ENCODE measurements at places on chromosomes 12 and 14.
A peak's percentile ranks its signal among the peaks of the same experiment; 100 is the strongest.

GRCh38 chr12:18387706-18388105, 126.4 kb downstream of the PIK3C2G start:
- DNase-seq, result no peak

- no peak for DNase-seq
Observed at GRCh38 chr14:38512236-38512635, 256.3 kb upstream of the CLEC14A start.

- no peak for DNase-seq
Observed at GRCh38 chr12:114371733-114372132, 34.2 kb downstream of the TBX5 start.

DNA sequence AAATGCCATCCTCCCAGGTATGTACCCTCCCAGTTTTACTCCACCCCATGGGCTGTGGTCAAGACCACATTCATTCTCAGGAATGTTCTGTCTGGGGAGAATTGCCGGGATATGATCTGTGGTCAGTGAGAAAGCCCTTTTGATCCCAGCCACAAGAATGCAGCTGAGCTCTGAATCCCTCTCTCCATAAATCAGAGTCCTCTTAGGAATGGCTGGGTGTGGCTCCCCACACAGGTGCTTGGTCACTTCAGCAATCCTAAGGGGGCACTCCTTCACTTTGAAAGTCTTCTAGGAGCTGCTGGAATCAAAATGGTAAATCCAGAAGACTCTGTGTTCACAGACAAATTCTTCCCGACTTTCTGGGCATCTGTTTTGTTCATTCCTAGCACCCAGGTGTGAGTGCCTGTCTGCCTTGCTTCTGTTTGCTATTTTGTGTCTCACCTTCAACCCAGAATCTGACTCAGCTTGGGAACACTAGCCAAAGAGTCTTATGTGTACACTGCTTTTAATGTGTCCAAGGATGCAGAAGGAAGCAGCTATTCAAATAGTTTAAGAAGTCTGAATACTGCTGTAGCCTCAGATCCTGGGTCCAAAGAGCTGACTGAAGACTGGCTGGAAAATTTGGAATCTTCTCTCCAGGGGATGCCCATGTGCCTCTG, 144.6 kb upstream of the CDKN3 start:
- peak; percentile 77 for DNase-seq

- no peak for DNase-seq
Observed at GRCh38 chr14:76814726-76815645, 2.3 kb upstream of the ANGEL1 start.

DNA sequence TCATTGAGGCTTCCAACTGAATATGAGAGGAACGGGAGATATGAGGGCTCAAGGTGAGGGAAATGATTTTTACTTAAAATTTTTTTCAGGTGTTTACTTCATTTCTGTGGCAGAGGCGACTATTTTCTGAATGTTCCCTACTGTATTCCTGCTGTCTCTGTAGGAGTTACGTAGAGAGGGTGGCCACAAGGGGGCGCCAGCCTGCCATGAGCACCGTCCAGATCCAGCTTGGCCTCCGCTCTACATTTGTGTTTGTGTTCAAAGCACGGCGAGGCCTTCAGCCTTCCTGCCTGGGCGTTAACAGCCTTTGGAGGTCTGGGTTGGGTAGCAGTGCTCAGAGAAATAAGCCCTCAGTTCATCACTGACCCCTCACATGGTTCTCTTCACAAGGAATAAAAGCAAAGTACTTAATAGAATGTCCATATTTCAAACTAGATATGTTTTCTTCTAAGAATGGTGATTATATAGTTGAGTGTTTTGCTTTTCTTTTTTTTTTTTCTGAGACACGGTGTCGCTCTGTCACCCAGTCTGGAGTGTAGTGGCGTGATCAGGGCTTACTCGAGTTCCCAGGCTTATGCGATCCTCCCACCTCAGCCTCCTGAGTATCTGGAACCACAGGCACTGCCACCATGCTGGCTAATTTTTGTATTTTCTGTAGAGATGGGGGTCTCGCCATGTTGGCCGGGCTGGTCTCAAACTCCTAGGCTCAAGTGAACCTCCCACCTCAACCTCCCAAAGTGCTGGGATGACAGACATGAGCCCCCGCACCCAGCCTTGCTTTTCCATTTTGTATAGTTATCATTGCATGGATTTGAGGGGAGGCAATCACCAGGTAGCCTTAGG, 22.3 kb downstream of the CKB start:
- peak; percentile 26 for DNase-seq

- DNase-seq, result peak; percentile 57
Observed at GRCh38 chr14:80638620-80639515, 302.7 kb downstream of the CEP128 start.

GRCh38 chr12:56221232-56221756, 428 bp downstream of the RNF41 start:
- DNase-seq, result no peak

All from RCC 7860 (cell line).